ENCODE measurements at places on chromosomes 16 and 17.

DNA sequence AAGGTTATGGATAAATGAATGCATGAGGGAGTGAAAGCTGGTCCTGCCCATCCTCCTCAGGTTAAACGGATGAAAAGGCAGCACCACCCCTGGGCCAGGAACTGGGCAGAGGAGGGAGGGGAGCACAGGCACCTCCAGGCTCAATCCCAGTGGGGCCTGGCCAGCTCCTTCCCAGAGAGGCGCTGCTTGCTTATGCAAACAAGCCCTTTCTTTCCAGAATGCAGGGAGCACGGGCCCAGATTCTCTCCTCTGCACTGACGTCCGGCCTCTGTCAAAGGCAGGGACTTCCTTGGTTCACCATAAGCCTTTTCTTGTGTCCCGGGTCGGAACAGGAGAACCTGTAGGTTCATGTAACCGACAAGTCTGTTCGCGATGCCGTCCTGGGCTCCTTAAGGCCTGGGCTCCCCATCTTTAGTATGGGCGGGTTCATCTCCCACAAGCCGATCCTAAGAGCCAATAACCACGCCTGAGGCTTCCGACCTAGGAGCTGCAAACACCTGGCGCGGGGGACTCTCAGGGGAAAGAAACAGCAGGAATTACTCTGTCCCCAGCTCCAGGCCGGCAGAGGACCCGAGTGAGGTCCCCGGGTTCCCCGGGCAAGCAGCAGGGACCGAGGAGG lies 16.3 kb downstream of the ENPP7 start:
- no peak for DNase-seq

- no peak for DNase-seq
These were observed 67.2 kb upstream of the CLEC3A start for GRCh38 chr16:77955127-77955526.

GRCh38 chr16:73095142-73095820 lies 47.4 kb upstream of the ZFHX3 start:
- no peak for DNase-seq

GRCh38 chr16:67828651-67829050 lies 13.5 kb upstream of the THAP11 start:
- DNase-seq: no peak

DNA sequence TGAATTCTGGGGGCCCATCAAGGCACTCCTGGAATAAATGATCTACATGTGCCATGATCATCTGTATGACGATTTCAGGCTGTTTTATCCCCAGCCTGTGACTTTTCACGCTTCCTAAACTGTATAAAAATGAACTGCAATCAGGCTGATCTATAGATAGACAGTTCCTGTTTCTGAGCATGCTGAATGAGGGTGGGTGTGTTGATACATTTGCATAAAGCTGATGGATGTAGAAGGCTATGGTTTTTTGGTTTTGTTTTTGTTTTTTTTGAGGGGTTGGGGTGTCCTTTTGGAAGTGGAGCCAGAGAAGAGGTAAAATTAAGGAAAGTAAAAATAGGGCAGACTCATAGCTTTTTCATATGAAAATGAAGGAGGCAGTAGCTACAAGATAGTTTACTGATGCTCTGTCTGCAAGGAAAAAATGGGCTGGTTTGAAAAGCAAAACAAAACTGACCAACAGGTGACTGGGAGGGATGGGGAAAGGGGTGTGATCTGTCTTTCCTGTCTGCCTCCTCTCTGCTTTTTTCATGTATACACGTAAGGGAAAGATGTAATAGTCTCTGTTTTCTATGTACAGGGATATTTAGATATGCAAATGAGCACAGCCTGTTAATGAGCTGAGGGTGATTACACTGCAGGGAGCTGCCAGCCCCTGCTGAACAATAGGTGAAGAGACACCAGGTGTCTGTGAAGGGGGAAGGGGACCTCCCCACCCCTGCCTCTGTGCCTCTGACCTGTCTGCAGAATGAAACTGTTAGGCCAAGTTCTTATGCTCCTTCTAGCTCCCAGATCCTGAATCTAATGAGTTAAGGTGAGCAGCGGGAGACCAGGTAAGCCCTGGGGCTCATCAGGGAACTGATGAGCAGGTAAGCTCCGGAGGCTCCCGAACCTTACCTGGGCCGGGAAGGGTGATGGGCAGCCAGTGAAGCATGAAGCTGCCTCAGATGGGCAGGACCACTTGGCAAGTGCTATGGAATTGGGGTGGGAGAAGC lies 46.6 kb upstream of the LYRM9 start:
- DNase-seq: no peak

DNA sequence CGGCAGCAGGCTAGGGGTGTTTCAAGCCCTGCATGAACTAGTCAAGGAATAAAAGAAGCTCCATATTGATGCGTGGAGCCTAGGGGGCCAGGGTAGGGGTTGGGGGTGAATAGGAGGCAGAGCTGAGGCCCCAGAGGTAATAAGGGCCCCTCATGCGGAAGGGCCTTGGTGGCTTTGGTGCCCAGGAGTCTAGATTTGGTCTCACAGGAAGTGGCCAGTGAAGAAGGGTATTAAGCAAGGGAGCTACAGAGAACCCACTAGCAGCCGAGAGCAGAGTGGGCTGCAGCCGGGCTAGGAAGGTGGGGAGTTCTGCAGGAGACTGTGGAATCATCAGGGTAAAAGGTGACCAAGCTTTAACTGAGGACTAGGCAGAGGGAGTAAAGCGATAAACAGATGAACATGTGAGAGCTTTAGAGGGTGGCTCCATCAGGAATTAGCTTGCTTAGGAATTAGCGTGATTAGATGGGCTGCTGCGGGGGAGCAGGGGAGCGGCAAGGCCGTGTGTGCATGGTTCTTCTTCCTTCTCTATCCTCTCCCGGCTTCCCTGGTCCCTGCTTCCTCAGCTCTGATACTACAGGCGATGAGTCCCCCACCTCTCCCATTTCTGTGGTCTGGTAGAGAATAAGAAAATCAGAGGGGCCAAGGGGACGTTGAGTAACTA lies 9.8 kb downstream of the GNGT2 start:
- DNase-seq: no peak

DNA sequence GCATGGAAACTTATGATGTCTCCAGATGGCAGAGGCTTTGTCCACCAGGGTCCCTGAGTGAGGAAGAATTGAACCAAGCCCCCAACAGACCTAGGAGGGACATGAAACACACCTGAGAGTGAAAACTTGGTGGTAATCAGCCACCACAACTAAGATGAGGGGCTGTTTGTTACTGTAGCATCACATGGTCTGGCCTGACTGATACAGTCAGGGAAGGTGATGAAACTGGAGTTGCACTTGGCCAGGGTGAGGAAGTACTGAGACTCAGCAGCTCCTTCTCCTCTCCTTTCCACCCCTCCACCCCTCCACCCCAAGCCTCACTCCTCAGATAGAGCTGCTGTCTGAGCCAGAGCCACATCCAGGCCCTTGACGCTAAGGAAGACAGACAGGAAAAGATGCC lies 37.2 kb downstream of the C16orf82 start:
- DNase-seq: no peak

GRCh38 chr17:9677896-9678295 lies 32.6 kb downstream of the USP43 start:
- DNase-seq: no peak

GRCh38 chr17:16507918-16508533 lies 16.0 kb upstream of the LRRC75A start:
- DNase-seq: no peak
